Stimulated activated CD4-positive, alpha-beta T cell treated with anti-CD3 and anti-CD28 coated beads, Interleukin-15, amount 100 ng/mL, for 24 hours (primary cell): ENCODE measurements at places on chromosomes 11 and 22.

- peak; percentile 13 for DNase-seq
These were observed 6.4 kb downstream of the STARD10 start for GRCh38 chr11:72787216-72788104.

GRCh38 chr11:32884770-32885384 is 7.7 kb upstream of the QSER1 start:
- no peak for DNase-seq

GRCh38 chr11:28169816-28170215 is 61.6 kb downstream of the METTL15 start:
- no peak for DNase-seq

DNA sequence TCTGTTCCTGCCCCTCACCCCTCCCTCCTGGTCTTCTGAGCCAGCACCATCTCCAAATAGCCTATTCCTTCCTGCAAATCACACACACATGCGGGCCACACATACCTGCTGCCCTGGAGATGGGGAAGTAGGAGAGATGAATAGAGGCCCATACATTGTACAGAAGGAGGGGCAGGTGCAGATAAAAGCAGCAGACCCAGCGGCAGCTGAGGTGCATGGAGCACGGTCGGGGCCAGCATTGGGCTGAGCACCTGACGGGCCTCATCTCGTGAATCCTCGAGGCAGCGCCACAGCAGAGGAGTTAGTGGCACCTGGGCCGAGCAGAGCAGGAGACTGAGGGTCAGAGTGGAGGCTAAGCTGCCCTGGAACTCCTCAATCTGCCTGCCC is 941.8 kb downstream of the BRD1 start:
- no peak for DNase-seq

- DNase-seq, result no peak
These were observed 43.1 kb downstream of the LRP5 start for GRCh38 chr11:68355471-68355870.

- no peak for DNase-seq
These were observed 12.7 kb downstream of the BAIAP2L2 start for GRCh38 chr22:38097557-38098409.

- DNase-seq, result no peak
These were observed 73.0 kb upstream of the SLC22A12 start for GRCh38 chr11:64517992-64518391.
